Mucosa of gallbladder (tissue), 1 donor: ENCODE measurements at places on chromosomes 7 and 10. TPM values are rescaled to one million over a fixed set of nuclear protein-coding genes. Genes with fewer than 3 reads are reported as not detected.

TMEM178B gene
- 3.5 TPM for total RNA-seq

XRCC2 gene
- total RNA-seq, result 0.69 TPM

GRB10 gene
- total RNA-seq, result 106 TPM

MBL2 gene
- total RNA-seq, result 0.12 TPM

- DNase-seq, result no peak
Measured at GRCh38 chr10:76874176-76874575, 763.4 kb downstream of the KCNMA1 start.

GRCh38 chr10:60661637-60662036, 116.6 kb upstream of the CDK1 start:
- no peak for DNase-seq

- no peak for DNase-seq
Measured at GRCh38 chr7:41374150-41374848, 328.6 kb downstream of the INHBA start.

DNA sequence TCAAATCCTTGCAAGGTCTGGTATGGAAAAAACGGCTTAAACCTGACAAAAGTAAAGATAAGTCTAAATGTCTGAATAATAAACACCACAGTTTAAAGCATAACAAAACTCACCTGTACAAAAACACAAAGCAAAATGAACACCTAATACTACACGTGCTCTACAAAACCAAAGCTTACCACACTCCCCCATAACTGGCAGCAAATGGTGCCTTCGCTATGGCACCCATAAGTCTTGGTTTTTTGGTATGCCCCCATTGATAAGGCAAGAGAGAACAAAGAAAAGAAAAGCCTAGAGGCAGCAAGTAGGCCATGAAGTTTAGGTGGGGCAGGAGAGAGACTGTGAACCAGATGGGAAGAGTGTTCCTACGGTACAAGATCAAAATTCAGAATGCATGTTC, 34.2 kb downstream of the PDZD8 start:
- no peak for DNase-seq

GRCh38 chr7:98314469-98314868, 33.0 kb downstream of the BRI3 start:
- DNase-seq, result no peak

GRCh38 chr10:58587676-58588075, 75.0 kb downstream of the BICC1 start:
- DNase-seq, result no peak

DNA sequence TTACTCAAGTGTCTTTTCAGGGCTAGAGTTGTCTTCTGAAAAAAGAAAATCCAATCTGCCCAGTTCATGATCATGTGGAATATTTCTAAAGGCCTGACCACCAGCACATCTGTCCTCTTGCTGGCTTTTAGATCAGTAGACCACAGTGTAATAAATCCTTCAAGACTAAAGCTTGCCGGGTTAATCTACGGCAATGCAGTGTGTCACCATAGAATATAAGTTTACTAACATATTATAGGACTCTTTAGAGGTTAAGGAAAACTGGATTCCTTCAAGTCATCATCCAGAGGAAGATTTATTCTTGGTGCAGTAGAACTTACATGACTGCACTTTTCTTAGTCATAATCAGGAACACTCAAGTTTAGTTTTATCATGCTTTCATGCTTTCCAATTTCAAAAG, 349.5 kb downstream of the SEMA3D start:
- DNase-seq, result no peak

GRCh38 chr10:43906490-43906889, 257.8 kb upstream of the ZNF32 start:
- no peak for DNase-seq

- DNase-seq, result no peak
Measured at GRCh38 chr7:28500138-28500537, 87.8 kb downstream of the CREB5 start.
